Type B pancreatic cell (in vitro differentiated cells): ENCODE measurements at places on chromosomes 6 and 20. TPM values are rescaled to one million over a fixed set of nuclear protein-coding genes. Genes with fewer than 3 reads are reported as not detected.

Gene SLC22A16
- not detected in 2 replicates for total RNA-seq

Gene GJA10
- not detected in 2 replicates for total RNA-seq

Gene HTR1E
- 0.39 and 0.52 TPM in 2 replicates for total RNA-seq

Gene TRIM38
- total RNA-seq, result 6.9 and 16.1 TPM in 2 replicates

Gene TUBB2A
- 51.8 and 62.9 TPM in 2 replicates for total RNA-seq

Gene MCCD1
- total RNA-seq, result not detected in 2 replicates

Gene SAMD5
- total RNA-seq, result 9.2 and 11.5 TPM in 2 replicates
